ENCODE measurements at places on chromosomes 5 and 9.

DNA sequence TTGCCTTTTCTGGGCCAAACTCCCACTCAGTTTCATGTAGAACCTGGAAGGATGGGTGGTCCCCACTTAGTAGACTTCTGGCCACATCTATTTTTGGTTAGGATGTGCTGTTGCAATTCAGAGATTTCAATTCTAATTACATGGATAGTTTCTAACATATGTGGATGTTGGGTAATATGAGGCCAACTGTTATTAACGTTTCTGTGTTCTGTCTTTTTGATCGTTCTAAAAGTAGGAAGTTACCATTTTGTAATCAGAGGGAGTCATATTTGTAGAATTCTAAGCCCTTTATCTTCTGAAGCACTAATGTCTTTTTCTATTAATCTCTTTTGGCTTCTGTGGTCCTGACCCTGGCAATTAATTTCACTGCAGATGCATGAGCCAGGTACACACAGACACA lies 141.6 kb upstream of the SPEF2 start:
- DNase-seq, result no peak

DNA sequence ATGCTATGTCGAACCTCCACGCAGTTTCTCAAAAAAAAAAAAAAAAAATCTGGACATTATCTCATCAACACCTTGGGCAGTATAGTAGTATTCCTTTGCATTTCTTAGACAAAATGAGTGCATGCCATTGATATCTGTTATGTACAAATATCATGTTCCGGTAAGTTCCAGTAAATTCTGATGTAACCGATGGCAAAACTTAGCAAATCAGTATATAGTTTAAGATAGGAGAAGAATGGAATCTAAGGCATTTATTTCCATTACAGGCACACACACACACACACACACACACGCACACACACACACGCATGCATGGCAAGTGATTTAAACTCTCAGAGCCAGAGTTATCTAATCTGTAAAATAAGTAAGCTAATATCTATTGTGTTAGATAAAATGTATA lies 356.5 kb upstream of the TUSC1 start:
- no peak for DNase-seq

DNA sequence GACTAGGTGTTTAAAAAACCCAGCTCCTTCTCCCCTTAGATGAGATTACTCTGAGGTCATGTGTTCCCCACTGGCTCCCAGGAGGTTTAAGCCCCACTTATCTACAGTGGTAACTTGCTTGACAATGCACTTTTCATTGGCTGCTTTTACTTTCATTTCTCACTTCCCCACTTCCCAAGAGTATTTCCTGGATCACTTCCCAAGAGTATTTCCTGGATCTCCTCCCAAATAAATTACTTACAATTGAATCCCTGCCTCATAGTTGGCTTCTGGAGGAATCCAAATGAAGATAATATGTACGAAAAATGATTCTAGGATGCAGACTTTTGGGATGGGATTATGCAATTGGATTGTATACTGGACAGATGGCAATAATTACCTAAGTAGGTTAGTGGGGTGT lies 47.1 kb upstream of the CHSY3 start:
- no peak for DNase-seq

DNA sequence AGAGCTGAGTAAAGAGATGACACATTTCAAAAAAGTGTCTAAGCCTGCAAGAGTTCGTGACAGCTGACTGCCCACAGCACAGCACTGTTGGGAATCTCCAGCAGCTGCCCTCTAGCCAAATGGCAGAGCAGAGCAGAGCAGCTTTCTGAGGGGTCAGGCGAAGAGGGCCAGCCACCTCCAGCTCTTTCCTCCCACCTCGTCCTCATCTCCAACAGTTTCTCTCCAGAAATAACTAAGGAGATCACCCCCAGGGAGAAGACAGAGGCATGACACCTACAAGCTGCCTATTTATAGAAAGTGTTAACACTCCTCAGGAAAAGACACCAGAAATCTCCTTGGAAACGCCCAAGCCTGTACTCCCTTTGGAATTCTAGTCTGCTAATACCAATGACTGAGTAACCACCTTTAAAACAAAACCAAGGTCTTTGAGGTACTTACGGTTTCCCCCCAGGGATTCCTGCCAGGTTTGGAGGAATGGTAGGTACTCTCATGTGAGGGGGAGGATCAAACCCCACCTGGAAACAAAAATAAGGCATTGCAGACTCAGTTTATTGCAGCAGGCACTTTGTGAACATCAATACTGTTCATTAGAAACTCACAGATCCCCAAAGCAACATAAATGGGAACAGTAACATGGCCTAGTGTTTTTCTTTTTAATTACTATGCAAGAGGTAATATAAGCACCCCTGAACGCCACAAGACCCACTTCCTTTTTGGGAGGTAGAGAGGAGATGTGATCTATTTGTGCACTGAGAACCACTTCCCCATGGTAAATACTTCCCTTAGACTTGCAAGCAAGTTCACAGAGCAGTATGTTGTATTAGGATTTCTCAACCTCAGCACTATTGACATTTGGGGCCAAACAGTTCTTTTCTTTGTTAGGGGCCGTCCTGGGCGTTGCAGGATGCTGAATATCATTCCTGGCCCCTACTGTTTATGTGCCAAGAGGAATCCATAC lies 79.3 kb downstream of the TLE1 start:
- DNase-seq, result peak; percentile 91

DNA sequence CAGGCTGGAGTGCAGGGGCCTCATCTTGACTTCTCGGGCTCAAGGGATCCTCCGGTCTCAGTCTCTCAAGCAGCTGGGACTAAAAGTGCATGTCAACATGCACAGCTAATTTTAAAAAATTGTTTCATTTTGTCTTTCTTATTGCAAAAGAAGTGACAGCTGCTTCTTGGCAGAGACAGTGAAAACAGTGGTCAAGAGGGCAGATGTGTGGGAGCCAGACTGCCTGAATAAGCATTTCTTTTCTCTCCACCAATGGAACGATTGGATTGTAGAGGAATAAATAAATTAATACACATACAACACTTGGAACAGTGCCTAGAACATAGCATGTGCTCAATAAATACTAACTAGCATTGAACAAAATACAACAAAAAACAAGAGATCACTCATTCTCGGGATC lies 27.4 kb upstream of the KIF4B start:
- peak; percentile 78 for DNase-seq

GRCh38 chr5:76025069-76025468 lies 58.1 kb upstream of the SV2C start:
- no peak for DNase-seq

DNA sequence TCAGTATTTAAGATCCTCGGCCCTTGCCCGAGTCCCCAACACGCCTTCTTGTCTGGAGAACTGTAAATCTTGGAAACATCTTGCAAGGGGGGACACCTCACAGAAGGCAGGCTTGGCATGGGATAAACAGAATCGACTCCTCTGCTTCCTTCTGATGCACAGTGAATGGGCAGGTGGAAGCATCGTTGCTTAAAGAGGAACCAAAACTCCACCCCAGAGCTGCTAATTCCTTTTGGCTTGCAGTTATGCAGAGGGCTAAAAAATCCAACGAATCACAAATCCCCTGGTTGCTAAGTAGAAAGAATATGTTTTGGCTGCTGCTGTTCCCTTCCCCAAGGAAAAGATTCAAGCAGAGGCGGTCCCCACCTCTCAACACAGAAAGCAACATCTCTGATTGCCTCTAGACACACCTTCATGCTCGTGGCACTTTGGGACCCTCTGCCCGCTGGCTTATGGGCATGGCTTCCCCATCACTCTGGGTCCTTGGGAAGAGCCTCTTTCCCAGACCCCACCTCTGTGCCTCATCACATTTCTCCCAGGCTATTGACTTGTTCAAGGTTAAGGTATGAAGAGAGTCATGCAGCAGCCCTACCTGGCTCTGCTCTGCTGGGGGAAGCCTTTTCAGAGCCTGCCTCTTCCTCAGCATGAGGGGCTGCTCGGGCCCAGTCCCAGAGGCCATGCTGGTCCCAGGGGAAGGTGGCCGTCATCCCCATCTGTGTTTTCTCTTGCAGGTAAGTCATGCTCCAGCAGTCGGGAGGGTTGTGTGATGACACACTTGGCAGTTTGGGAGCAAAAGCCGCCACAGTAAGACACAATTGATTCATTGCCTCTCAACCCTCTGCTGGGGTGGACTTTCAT lies 137.1 kb downstream of the KCNIP1 start:
- no peak for DNase-seq

GRCh38 chr5:179033004-179033580 lies 9.5 kb downstream of the ZNF879 start:
- no peak for DNase-seq

DNA sequence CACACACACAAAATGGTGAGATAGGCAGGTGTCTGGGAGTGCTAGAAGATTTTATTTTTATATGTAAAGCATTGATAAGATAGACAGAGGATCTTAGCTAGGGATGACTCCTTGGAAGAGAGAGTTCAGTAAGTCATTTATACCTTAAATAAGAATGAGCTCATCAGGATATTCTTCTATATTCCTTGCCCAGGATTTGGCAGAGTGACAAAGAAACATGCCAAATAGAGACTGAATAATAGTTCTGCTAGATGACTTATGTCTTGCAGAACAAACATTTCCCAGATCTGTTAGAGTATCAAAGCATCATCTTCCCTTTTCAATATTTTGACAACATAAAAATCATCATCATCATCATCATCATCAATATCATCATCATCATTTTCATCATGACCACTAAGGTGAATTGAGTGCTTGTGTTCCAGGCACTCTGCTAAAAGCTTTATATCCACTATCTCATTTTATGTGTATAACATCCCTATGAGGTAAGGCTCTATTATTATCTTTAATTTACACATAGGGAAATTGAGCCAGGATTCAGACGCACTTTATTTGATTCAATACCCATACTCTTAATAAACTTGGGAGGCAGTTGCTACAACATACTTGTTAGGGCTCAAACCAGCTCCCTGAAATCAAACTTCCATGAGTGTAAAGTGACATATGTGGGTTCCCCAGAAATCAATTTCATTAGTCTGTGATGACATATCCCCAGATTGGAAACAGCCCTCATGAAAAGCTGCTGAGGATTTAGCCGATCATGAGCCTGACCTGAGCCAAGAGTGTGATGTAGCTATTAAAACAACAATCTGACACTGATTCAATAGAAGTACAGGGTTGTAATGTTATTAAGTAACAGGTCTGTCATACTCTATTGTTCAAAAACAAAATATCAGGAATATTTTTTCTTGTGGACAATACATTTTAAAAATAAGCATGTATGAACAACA lies 176.3 kb upstream of the SEMA6A start:
- no peak for DNase-seq

DNA sequence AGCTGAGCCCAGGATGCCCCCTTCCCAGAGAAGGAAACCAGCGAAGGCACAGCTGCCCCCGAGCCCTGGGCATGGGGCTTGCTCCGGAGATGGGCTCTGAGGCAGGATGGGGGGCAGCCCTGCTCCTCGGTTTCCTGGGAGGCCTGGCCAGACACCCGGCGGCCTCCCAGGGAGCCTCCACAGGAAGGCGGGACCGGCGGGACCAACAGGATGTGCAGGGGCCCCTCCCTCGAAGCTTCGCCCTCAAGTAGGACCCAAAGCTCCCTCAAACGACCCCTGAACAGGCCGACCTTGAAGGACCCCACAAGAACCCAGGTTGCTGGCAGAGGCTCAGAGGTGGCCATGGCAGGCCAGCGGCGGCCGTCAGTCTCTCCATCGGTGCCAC lies 11.7 kb downstream of the EXD3 start:
- no peak for DNase-seq

- no peak for DNase-seq
Measured at GRCh38 chr5:143086908-143087637, 316.4 kb downstream of the NR3C1 start.

DNA sequence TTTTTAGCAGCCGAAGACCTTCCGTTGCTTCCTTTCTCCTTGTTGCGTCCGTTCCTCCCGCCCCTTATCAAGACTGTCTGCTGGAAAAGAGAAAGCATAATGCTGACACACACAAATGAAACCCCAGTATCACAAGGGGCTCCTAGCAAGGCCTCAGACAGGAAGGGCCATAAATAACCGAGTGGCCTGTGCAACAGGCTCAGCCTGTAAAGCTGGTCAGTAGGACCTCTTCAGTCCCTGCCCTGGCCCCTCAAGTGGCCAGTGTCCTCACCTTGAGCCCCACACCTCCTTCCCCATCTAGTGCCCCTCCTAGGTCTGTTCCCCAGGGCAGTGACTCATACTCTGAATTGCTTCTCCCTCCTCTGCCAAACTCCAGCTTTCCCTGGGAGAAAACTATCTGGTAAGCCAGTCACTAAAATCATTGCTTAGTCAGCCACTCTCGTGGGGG lies 174.6 kb upstream of the IL12B start:
- DNase-seq, result peak; percentile 30

- DNase-seq, result peak; percentile 50
Measured at GRCh38 chr9:36158122-36158521, 11.1 kb upstream of the CCIN start.

- DNase-seq, result no peak
Measured at GRCh38 chr9:117245175-117245829, 169.6 kb downstream of the ASTN2 start.
